ENCODE measurements at places on chromosomes 11 and 22.

DNA sequence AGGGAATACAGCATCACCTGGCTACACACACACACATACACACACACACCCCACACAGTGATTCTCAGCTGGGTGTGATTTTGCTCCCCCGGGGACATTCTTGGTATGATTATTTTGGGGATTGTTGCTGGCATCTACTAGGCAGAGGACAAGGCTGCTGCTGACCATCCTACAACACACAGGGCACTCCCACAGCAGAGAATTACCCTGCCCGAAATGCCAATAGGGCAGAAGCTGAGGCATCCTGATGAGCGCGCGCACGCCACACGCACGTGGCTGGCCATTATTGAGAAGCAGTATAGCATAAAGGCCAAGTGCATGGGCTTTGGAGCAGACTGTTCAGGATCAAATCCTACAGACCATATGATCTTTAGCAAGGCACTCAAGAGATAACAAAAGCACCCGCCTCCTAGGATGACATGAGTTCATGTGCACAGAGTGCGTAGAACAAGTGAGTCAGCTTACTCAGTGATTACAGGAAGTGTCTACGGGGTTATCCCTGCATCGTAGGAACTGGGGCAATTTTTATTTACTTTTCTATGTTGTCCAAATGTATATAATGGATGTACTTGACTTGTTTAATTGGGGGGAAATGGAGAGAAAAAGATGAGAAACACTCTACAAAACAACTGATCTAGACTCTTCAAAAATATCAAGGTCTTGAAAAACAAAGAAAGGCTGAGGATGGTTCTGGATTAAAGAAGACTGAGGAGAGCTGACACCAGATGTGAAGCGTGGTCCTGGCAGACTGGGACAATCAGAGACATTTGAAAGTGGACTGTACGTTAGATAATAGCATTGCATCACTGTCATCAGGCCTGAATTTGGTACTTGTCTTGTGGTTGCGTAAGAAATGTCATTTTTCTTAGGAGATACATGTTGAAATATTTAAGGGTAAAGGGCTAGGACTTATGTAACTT lies 7.2 kb upstream of the EHD1 start:
- no peak for DNase-seq

GRCh38 chr11:44208976-44209603 lies 100.8 kb downstream of the ALX4 start:
- no peak for DNase-seq

DNA sequence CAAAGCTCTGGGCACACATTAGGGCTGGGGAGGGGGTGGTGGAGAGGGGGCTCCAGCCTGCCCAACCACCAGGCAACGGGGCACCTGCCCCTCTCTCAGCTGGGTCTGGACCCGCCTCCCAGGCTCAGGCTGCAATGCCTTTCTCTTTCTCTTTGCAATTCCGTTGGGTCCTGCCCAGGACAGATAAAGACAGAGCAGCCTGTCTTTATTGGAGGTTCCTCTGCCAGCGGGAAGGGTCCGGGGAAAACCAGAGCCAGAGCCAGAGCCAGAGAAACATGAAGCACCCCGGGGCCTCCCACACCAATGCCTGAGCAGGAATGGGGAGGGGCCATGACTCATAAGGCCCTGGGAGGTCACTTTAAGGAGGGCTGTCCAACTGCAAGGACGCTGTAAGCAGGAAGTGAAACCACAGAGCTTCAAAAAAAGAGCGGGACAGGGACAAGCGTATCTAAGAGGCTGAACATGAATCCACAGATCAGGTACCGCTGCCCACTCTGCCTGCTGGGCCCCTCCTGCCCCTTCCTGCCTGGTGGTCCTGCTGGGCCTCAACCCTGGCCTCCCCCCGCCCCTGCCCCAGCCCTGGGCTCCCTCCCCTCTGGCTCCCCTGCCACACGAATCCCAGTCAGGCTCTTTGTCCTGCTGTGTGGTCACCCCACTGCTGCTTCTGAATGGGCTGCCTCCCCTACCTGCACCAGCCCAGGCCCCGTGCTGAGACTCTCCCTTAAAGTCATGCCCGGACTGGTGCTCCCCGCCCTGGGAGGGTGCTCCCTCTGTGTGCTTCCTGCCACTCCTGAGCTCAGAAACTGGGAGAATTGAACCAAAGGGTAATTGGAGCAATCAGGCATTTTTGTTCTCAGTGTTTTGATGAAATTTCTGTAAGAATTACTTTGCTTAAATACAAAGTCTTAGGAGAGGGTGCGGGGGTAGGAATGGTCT lies at the start of gene APOBEC3B:
Gene APOBEC3B (plus strand): TSS at position 356 of the 936 bp plus-strand sequence. CDS start 107 bp downstream, at position 463.
- DNase-seq, result peak; percentile 30

- DNase-seq, result no peak
These were observed 791.0 kb downstream of the TBC1D22A start for GRCh38 chr22:47553436-47553835.

All from stimulated activated CD8-positive, alpha-beta memory T cell treated with anti-CD3 and anti-CD28 coated beads, Interleukin-15, amount 100 ng/mL, for 1 hour (primary cell).